ENCODE measurements at places on chromosomes 5 and 9.
A peak's percentile ranks its signal among the peaks of the same experiment; 100 is the strongest.

GRCh38 chr5:148849461-148849860 is 23.1 kb downstream of the ADRB2 start:
- DNase-seq, result no peak

- DNase-seq, result no peak
Observed at GRCh38 chr9:109588415-109588814, 90.3 kb upstream of the PTPN3 start.

DNA sequence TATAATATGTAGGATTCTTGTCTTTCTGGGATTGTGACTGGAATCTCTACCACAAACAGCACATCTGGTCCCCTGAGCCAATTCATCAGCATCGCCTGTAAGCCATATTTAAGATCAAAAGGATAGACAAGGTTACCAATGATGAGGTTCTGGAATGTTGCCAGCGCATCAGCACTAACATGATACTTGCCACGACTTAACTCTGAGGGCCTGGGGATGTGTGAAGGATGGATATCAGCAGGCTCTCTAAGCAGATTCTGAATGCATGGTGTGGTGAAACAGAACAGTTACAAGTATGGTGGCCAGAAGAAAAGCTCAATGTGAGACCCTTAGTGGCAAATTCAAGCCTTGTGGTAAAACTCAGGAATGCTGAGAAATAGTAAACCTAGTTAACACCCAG is 143.0 kb downstream of the XRCC4 start:
- no peak for DNase-seq

GRCh38 chr9:134575901-134576176 is 65.8 kb upstream of the COL5A1 start:
- DNase-seq, result peak; percentile 17

GRCh38 chr5:20248118-20248517 is 260.1 kb upstream of the CDH18 start:
- DNase-seq, result no peak

- no peak for DNase-seq
Observed at GRCh38 chr5:73822989-73823339, 197.0 kb downstream of the ARHGEF28 start.

GRCh38 chr9:127588740-127589506 is 23.2 kb upstream of the STXBP1 start:
- DNase-seq, result no peak

GRCh38 chr5:58763390-58763789 is 180.5 kb downstream of the RAB3C start:
- DNase-seq, result no peak

- no peak for DNase-seq
Observed at GRCh38 chr5:27472871-27473270, 434.5 kb upstream of the CDH9 start.

- DNase-seq, result no peak
Observed at GRCh38 chr5:103218164-103218563, 40.4 kb upstream of the MACIR start.

DNA sequence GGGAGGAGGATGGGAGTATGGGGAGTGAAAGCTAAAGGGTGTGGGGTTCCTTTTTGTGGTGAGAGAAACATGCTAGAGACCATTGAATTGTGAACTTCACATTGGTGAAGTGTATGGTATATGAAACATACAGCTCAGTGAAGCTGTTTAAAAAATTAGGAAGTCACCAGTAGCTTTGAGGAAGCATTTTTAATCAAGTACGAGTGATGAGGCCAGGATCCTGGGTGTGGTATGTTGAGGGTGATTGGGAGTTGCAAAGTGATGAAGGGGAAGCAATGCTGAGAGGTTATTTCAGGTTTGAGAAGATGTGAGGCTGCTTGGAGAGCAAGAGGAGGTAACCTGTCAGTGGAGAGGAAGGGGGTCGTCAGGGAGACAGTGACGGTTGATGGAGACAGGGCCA is 22.7 kb upstream of the CLK4 start:
- no peak for DNase-seq

DNA sequence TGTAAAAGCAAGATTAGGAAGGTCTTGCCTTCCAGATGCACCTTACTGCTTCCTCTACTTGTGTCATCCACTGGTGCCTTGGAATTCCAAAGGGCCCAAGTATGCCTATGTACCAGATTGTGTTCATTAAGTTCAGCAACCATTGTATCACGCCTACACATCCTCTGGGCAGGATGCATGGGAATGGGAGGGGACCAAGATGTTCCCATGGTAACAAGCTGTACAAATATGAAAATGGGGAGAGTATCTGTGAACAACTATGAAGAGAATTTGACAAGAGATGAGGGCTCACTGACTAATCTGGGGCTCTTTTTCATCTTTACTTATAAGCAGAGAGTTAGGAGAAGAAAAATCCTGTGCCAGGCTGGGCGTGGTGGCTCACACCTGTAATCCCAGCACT is 137.8 kb upstream of the MAP1B start:
- no peak for DNase-seq

- no peak for DNase-seq
Observed at GRCh38 chr5:164002214-164002613, 496.8 kb downstream of the MAT2B start.

DNA sequence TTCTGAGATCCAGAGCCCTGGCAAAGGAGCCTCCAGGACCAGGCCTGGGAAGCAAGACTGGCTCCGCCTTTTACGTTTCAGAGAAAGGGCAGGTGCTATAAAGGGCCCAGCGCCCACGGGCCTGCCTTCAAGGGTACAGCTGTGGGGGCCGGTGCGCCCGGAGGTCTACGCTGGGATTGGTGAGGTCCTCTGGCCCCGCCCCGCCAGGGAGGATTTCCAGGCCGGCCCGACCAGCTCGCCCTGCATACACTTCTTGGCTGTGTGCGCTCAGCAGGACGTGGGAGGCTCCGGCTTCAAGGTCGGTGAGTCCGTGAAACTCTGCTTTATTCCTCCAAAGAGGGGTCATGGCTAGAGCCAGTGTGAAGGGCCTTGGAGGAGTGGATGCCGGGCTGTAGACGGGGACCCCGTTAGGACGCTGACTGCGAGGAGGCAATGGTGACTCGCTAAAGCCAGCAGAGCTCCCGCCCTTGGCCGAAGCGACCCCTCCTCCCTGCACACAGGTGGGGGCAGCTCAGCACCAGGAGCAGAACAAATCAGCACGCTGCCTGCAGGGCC is at the start of gene CKMT2:
TSS of gene CKMT2 (plus strand) at position 243 of the 555 bp plus-strand sequence. CDS start 17,811 bp downstream, outside the sequence.
- DNase-seq, result no peak

DNA sequence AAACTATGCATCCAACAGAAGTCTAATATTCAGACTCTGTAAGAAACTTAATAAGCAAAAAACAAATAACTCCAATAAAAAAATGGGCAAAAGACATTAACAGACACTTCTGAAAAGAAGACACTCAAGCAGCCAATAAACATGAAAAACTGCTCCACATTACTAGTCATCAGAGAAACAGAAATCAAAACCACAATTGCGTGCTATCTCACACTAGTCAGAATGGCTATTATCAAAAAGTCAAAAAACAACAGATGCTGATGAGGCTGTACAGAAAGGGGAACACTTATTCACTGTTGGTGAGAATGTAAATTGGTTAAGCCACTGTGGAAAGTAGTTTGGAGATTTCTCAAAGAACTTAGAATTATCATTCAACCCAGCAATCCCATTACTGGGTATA is 101.2 kb upstream of the TRIM32 start:
- no peak for DNase-seq

- no peak for DNase-seq
Observed at GRCh38 chr5:95284572-95285408, at the start of gene MCTP1. TSS of gene MCTP1 (minus strand) at chr5:95285094.

DNA sequence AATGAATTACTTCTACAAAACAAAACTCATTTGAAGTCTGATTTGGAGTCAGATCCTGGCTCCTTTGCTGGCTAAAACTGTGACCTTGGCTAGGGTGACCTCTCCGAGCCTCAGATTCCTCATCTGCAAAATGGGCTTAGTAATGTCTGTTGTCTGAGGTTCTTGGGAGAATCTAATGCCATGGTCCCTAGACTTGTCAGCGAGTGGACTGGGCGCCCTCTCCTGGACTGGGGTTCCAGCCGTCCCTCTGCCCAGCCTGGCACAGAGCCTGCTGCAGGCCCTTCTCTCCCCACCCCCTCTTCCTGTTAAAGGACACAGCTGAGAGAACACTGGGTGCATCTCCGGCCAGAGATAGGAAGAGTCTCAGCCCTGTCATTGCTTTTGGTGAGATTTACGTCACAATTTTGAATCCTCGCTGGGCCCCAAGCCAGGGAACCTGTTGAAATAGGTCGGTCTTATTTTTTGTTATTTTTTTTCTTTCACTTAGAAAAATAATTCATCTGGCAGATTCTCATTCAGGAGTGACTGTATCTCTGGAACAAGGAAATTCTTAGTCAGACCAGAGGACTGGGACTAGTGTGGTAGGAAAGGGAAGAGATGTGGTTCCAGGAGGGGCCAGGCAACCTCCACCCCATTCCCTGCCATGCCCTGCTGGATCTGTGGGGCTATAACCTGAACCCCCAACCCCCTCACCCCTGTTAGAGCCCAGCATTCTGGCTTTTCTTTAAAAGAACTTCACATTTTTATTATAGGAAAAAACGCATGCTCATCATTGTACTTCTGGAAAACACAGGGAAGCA is 48.2 kb upstream of the RPL26L1 start:
- DNase-seq, result no peak

- DNase-seq, result no peak
Observed at GRCh38 chr5:122909470-122910100, 64.2 kb downstream of the SNX24 start.

Data from activated effector memory CD4-positive, alpha-beta T cell treated with anti-CD3 and anti-CD28 coated beads, Interleukin-2, amount 50 U/mL, for 16 hours (primary cell).